Naive thymus-derived CD4-positive, alpha-beta T cell (primary cell): ENCODE measurements at places on chromosomes 1 and 21. TPM values are rescaled to one million over a fixed set of nuclear protein-coding genes. Genes with fewer than 3 reads are reported as not detected.

- no peaks in the 10 kb centered on the region for H3K4me1 ChIP-seq
- no peak overlapping the region for H3K4me3 ChIP-seq
- no peaks in the 10 kb centered on the region for H3K27me3 ChIP-seq
- no peaks in the 10 kb centered on the region for H3K36me3 ChIP-seq
Observed at GRCh38 chr1:235822685-235823084, 44.0 kb downstream of the LYST start.

The FNDC7 gene
- not detected for total RNA-seq

- no peak for DNase-seq
- no peaks in the 10 kb centered on the region for H3K36me3 ChIP-seq
- no peak overlapping the region for H3K27ac ChIP-seq
Observed at GRCh38 chr1:13622446-13622845, 38.8 kb downstream of the PDPN start.

The RBP7 gene
- not detected for total RNA-seq

The ETNK2 gene
- 3.1 TPM for total RNA-seq

DNA sequence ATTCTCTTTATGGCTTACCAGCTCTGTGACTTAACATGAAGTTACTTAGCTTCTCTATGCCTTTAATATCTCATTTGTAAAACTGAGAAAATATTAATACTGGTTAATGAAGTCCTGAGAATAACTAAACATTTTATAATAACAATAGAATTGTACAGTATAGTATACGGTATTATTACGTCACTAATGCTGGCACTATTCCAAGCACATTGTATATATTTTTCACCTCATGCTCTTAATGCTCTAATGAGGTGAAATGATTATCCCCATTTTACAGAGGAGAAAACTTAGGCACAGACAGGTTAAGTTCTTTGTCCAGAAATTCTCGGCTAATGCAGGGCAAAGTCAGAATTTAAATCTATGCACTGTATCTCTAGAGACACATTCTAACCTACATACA lies 856 bp downstream of the OR6K3 start:
- H3K36me3 ChIP-seq = no peaks in the 10 kb centered on the region
- H3K27ac ChIP-seq = no peak overlapping the region
- H3K27me3 ChIP-seq = no peaks in the 10 kb centered on the region
- DNase-seq = no peak
- H3K4me3 ChIP-seq = no peak overlapping the region
- H3K4me1 ChIP-seq = no peaks in the 10 kb centered on the region

The SHISAL2A gene
- total RNA-seq = 87.1 TPM

DNA sequence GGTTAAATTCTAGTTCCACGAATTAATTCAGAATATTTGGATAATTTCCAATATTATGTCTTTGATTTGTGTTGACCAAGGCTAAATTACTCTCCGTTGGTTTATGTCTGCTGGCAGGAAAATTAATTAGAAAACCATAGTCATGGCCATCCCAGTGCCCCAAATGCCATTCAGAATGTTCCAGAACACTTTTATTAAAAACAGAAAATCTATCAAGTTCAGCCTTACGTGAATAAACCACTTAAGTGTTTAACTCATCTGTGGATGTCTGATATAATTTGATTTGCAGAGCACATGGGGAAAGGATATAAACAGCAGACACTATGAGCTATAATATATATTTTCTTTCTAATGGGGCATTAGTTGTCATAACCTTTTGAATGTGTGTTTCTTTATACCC lies 480.7 kb downstream of the MRPL39 start:
- no peaks in the 10 kb centered on the region for H3K27me3 ChIP-seq
- H3K27ac ChIP-seq = no peak overlapping the region
- no peaks in the 10 kb centered on the region for H3K36me3 ChIP-seq
- H3K4me1 ChIP-seq = no peaks in the 10 kb centered on the region
- H3K4me3 ChIP-seq = no peak overlapping the region

The SPATA46 gene
- not detected in 2 replicates for total RNA-seq
